ENCODE measurements at places on chromosomes 12 and 14. TPM values are rescaled to one million over a fixed set of nuclear protein-coding genes. Genes with fewer than 3 reads are reported as not detected.

The PARPBP gene
- 7.2 TPM for total RNA-seq

GRCh38 chr14:102683399-102684297 lies 91.2 kb downstream of the RCOR1 start:
- DNase-seq, result no peak

The IAPP gene
- total RNA-seq, result not detected

- no peak for DNase-seq
Measured at GRCh38 chr12:22881878-22882385, 257.0 kb downstream of the ETNK1 start.

- DNase-seq, result no peak
Measured at GRCh38 chr12:45244561-45245343, 28.9 kb downstream of the ANO6 start.

DNA sequence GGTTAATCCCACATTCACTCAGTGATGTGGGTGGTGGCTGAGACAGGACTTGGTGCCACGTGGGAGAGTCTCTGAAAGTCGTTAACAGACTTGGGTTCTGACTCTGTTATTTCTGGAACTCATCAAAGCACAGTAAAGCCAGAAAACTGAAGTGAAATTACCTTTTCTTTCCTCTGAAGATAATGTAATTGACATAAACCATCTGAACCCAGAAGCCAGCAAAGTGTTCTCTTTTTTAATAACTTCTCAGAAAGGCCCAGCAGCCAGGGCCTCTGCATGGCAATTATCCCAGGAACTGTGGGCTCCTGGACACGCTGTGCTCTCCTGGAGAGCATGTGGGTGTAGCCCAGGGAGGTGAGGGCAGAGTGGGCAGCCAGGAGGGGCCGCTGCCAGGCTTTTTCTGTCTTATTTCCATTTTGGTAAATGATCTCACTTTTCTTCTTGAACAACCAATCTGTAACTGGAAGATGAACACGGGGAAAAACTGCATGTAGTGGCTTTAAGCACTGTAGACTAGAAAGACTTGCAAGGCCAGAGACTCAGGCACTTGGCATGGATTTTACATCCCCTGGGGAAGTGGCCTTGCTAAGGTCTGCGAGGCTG lies 444.1 kb upstream of the TMEM132C start:
- DNase-seq, result no peak
